A172 (cell line): ENCODE measurements at places on chromosomes 3 and 15.

- no peak for DNase-seq
Measured at GRCh38 chr15:64651601-64652191, 123.7 kb downstream of the RBPMS2 start.

- DNase-seq, result no peak
Measured at GRCh38 chr15:91807122-91807521, 46.4 kb upstream of the SLCO3A1 start.

- DNase-seq, result no peak
Measured at GRCh38 chr3:156163848-156164247, 43.5 kb downstream of the KCNAB1 start.

DNA sequence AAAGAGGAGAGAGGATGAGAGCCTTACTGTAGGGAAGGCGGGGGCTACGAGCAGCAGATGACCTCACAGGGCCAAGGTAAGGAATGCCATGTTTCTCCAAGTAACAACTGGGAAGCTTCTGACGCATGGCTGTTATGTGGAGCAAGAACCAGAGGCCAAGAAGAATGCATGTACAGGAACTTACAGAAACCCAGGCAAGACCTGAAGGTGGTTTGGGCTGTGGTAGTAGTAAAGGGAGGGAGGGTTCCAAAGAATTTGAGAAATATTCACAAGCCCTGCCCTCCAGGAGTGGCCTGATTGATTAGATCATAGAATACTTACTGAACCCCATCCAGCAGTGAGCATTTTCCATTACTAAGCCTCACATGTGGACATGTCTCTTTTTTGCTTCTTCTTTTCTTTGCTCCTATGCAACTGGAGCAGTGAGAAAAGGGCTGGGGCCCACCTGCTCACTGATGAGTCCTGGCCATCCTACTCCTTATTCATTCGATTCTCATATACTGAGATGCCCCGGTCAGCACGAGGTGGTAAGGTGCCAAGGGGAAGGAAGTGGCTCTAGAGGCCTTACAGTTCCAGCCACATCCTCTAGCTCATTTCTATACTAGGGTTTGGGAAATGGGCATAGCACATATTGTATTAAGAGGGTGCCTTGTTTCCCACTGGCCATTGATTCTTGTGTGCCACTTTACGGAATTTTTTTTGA lies 8.3 kb upstream of the SLC12A8 start:
- no peak for DNase-seq

- DNase-seq, result no peak
Measured at GRCh38 chr15:32898414-32898813, 180.6 kb downstream of the GREM1 start.

DNA sequence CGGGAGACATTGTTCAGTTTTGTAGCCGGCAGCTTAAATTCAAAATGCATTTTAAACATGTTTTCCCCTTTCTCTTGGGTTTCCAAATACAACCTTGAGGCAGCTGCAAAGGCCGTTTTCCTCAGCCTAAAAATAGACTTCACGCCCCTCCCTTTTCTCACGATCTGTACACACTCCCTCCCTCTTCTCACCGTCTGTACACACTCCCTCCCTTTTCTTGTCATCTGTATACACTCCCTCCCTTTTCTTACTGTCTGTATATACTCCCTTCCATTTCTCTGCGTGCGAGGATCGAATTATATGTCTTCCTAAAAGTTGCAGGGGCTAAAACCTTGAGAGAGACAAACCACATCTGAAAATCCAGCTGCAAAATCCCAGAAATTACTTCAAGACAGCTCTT lies 8.9 kb downstream of the MUC4 start:
- DNase-seq, result no peak

- DNase-seq, result no peak
Measured at GRCh38 chr15:47486040-47486439, 231.3 kb upstream of the SEMA6D start.

GRCh38 chr15:75704618-75705017 lies 8.0 kb downstream of the CSPG4 start:
- DNase-seq, result no peak

DNA sequence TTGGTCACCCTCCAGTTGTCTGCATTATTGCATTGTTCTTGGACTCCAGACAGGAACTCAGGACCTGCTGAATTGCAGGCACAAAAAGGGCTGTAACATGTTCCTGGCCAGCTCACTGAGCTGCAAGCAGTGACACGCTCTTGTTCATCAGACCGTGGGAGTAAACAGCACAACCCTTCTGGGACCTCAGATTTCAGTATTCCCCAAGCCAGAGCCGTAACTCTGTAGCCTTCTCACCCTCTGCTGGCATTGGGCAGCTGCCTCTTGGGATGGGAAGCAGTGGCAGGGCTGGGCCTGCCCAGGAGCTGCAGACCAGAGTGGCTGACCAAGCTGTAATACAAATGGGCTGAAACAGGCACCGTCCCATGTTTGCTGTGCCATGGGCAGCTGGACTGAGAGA lies 607.1 kb upstream of the BCHE start:
- no peak for DNase-seq

GRCh38 chr3:123113889-123114450 lies 47.1 kb downstream of the PDIA5 start:
- peak; percentile 75 for DNase-seq

- DNase-seq, result no peak
Measured at GRCh38 chr3:58519668-58520402, 17.2 kb downstream of the ACOX2 start.

- no peak for DNase-seq
Measured at GRCh38 chr3:11563865-11564185, 79.9 kb downstream of the VGLL4 start.

DNA sequence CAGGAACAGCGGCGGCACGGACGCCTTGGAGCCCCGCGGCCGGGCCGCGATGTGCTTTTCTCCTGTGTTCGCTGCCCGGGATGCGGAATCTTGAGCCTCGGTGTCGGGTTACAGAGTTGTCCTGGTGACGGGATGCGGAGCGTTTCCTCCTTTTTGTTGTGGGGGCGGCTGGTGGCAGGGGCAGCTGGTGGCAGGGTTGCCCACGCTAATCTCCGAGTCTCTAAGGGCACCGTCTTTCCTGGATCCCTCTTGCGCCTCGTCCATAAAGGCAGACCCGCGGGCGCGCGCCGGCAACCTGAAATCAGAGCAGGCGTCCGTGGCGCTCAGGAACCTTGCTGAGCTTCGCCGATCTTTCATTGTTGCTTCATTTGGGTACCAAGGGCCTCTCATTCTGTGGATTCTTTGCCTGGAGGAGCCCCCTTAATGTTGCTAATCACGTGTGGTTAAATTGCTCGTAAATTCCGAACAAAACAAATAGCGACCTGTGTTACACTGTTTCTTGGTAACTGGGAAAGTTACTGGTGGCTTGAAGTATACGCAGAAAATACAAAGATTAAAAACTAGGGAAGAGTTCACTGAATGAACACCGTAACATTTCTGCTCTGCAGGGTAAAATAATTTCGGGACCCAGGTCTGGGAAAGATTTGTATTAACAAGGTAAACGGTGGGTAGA lies 844 bp upstream of the PFN2 start:
- DNase-seq, result peak; percentile 61

DNA sequence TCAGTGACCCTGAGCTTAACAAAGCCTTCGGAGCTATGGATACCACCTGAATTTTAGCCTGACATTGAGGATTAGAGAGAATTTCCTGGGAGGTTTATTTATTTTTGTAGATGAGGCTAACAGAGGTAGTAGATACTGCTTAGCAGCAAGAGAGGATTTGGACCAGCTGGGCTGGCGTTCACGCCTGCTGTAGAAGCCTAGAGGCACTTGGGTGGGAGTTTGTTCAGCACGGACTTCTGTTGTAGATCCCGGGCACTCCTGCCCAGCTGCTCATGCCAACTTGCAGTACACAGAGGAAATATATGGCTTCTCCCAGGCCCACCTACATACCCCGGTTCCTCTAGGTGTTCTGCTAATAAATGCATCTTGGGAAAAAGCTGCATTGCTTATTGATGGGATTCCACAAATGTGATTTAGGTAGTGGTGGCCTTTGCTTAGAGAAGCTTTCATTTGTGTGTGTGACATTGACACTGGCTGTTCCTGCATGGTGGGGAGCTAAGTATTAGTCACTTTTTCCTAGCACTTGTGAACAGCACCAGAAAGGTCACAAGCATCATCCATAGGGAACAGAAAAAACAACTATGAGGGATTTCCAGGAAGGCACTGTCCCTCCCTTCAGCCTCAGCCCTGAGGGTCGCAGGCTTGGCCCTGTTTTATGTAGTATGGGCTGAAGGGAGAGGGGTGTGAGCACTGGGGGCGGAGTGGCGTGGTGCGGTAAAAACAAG lies 324.8 kb upstream of the LRRFIP2 start:
- no peak for DNase-seq

GRCh38 chr3:136862617-136863322 lies 762 bp downstream of the NCK1 start:
- DNase-seq, result peak; percentile 47

DNA sequence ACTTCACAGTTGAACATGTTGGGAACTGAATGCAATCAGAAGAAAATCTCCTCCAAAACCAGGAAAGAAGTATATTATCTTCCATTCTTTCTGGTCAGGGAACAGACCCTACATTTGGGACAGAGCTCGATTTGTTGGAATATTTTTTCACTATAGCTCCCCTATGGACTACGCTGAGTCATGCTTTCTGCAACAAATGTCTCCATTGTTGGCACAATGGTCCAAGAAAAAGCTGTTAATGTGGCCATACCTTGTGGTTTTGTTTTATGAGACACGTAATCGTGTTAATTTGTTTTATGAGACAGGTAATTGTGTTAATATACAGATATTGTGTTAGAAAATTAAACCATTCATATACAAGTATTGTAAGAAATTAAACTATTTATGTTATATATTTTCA lies 101.4 kb downstream of the TGFBR2 start:
- no peak for DNase-seq

GRCh38 chr15:47987461-47987860 lies 133.3 kb upstream of the SLC24A5 start:
- DNase-seq, result no peak

DNA sequence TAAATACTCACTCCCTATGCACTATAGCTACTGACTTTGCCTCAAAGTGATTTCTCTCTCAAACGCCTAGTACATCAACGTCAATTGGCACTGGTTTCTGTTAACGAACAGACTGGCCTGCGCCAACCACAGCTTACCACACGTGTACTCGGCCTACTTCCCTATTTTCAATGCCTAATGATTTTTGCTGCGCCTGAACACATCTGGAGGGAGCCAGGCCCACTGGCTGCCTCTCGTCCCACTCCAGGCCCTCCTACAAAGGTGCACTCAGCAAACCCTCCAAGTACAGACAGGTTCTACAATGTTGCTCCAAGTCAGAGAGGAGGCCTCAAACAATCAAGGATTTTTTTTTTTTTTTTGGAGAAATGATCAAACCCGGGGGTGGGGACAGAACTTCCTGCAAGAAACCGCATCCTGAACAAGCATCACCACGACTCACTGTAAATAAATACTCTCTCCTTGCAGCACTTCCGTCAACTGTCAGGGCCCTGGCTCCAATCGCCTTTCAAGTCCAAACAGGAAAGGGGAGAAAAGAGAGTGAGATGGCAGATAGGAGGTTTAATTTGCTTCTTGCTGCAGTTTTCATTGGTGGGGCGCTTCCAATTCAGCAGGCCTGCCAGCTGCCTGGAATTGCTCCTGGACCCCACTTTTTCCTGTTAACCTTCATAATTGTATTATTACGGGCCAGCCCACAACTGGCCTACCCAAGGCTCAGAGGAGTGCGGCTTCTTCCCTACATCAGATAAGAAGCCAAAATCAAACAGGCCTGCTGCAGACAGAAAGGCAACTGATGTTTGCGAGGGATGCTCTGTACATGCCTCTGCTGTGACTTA lies 139.3 kb downstream of the FOXP1 start:
- DNase-seq, result peak; percentile 52

GRCh38 chr3:170610321-170610884 lies 24.5 kb upstream of the SLC7A14 start:
- DNase-seq, result no peak

- DNase-seq, result no peak
Measured at GRCh38 chr3:110332629-110333028, 739.0 kb upstream of the NECTIN3 start.

DNA sequence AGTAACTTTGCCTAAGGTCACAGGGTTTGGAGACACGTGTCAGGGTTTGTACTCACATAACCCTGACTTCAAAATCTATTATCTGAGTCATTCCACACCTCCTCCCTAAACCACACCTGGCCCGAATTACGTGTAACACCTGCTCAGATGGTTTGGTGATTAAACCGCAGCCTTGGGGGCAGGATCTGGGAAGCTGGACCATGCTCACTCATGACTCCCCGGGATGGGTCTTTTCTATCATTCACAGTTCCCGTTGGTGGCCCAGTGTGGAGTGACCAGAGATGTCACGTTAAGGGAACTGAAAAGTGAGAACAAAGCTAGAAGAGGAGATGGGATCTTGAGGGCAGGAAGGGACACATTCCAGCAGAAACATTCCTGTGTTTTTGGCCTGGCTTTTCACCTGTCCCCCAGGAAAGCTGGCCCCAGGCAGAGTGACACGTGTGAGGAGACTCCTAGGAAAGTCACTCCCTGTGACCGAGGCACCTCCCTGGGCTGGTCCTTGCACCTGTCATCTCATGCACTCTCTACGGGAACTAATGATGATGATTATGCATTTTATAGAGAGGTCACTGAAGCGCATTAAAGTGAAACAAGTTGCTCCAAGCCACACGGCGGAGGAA lies 75.4 kb upstream of the POMGNT2 start:
- DNase-seq, result no peak

DNA sequence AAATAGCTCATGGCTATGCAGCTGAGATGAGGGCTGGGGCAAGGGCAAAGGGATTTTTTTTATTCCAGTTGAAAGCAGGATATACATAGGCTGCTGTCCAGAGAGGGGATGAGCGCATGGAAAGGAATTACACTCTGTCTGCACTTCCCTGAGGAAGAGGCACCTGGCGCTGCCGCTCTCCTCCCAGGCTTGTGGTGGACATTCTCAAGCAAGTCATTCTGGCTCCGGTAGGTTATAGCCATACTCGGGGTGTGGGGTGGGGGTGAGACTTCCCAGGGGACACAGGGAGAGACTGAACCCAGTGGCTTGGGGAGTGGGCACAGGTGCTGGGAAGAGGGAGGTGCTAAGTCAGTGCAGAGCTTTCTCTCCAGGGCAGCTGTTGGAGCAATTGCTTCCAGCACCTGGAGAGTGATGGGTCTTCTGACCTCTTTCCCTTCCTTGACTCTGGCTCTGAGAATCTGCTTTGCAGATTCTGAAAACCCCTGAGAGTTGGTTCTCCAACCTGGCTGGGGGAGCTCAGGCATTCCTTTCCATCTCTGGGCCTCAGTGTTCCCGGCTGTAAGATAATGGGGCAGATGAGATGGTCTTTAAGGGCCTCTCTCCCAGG lies 24.3 kb downstream of the CYP8B1 start:
- DNase-seq, result no peak

DNA sequence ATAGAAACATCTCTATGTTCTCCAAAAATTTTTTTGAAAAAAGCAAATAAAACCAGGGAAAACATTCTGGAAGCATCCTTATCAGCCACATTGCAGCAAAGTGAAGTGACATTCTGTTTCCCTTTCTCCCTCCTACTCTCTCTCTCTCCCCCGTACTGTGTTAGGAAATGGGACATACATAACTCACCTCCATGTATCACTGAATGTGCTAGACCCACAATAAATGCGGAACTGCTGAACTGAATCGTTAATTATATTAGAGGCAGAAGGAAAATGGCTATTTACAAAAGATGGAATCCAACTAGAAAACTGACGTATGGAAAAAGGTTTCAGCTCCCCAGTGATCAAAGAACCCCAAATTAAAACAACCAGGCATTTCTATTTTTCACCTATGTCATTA lies 129.8 kb downstream of the MINAR1 start:
- no peak for DNase-seq

GRCh38 chr3:165983284-165983683 lies 146.1 kb upstream of the BCHE start:
- DNase-seq, result peak; percentile 20
